ENCODE measurements at places on chromosomes 6 and 20. TPM values are rescaled to one million over a fixed set of nuclear protein-coding genes. Genes with fewer than 3 reads are reported as not detected.

DNA sequence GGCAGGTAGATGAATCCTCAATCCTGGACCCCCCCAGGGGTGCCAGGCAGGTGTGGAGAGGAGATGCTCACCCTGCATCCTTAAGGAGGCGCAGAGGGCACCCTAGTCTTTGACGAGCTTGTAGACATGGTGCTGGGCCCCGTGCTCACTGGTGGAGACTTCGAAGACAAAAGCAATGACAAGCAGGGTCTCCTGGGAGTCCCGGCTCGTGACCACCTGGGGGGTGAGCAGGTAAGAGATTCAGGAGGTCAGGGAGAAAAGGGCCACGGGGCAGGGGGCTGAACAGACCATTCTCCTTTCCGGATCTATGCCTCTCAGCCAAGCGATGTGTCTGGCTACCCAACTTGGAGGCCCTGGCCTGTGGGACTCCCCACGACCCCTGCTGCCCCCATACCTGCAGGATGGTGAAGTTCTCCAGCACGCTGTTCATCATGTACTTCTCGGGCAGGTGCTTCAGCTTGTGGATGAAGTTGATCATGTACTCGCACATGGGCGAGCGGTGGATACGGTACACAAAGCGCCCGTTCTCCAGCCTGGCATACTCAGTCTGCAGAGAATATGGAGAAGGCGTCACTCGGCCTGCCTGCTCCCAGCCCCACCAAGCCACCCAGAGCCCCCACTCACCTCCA lies 6.9 kb downstream of the RPL10A start:
- DNase-seq: no peak
- H3K27ac ChIP-seq: no peak overlapping the region
- H3K4me1 ChIP-seq: peaks cover 7% of the 10 kb centered on the region
- no peaks in the 10 kb centered on the region for H3K27me3 ChIP-seq
- H3K4me3 ChIP-seq: no peak overlapping the region
- H3K36me3 ChIP-seq: peaks cover 84% of the 10 kb centered on the region

GRCh38 chr6:43146261-43146660 lies 24.8 kb upstream of the SRF start:
- no peak for DNase-seq
- H3K27ac ChIP-seq: no peak overlapping the region
- H3K36me3 ChIP-seq: peaks cover 13% of the 10 kb centered on the region
- peaks cover 8% of the 10 kb centered on the region for H3K4me1 ChIP-seq

- peak overlapping the region; percentile 76 for H3K27ac ChIP-seq
- H3K27me3 ChIP-seq: no peaks in the 10 kb centered on the region
- peak; percentile 73 for DNase-seq
Measured at GRCh38 chr6:35185302-35185681, 28.5 kb upstream of the SCUBE3 start.

GRCh38 chr20:49634116-49634515 lies 66.2 kb upstream of the PTGIS start:
- H3K27ac ChIP-seq: no peak overlapping the region
- peaks cover 9% of the 10 kb centered on the region for H3K36me3 ChIP-seq
- DNase-seq: no peak
- peaks cover 37% of the 10 kb centered on the region for H3K4me1 ChIP-seq

DNA sequence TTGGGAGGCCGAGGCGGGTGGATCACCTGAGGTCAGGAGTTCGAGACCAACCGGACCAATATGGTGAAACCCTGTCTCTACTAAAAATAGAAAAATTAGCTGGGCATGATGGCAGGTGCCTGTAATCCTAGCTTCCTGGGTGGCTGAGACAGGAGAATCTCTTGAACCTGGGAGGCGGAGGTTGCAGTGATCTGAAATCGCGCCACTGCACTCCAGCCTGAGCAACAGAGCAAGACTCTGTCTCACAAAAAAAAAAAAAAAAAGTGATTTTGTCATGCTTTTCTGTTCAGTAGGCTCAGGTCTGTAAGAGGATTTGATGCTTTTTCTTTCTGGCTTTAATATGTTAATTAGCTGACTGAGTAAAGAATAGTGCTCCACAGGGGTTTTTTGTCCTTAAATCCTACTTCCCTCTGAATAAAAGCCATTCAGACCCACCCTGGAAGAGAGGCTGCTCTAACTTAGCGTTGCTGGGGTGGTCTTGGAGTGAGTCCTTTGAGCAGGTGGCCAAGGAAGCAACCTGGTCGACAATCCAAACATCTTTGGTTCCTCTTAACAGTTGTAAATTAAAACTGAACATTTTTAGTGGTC lies 19.0 kb downstream of the MCM8 start:
- H3K4me1 ChIP-seq: no peaks in the 10 kb centered on the region
- H3K27ac ChIP-seq: no peak overlapping the region
- no peaks in the 10 kb centered on the region for H3K27me3 ChIP-seq
- H3K36me3 ChIP-seq: no peaks in the 10 kb centered on the region
- H3K4me3 ChIP-seq: no peak overlapping the region
- no peak for DNase-seq

DNA sequence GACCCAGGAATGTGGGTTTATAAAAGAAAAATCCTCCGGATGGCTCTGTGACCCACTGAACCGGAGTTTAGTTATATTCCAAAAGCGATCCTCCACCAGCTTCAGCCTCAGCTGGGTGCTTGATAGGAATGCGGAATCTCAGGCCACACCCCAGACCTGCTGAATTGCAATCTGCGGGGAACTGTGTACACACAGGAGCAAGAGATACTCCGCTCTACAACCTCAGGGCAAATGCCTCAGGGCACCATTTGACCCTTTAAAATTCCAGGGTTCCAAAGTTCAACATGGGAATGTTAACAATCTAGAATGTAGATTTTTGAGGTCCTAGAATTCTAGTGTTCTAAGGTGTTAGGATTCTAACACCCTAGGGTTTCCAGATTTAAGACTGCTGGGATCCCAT lies 10.8 kb downstream of the BPIFA2 start:
- no peak overlapping the region for H3K4me3 ChIP-seq
- DNase-seq: no peak
- H3K27ac ChIP-seq: no peak overlapping the region
- H3K27me3 ChIP-seq: no peaks in the 10 kb centered on the region
- no peaks in the 10 kb centered on the region for H3K36me3 ChIP-seq

DNA sequence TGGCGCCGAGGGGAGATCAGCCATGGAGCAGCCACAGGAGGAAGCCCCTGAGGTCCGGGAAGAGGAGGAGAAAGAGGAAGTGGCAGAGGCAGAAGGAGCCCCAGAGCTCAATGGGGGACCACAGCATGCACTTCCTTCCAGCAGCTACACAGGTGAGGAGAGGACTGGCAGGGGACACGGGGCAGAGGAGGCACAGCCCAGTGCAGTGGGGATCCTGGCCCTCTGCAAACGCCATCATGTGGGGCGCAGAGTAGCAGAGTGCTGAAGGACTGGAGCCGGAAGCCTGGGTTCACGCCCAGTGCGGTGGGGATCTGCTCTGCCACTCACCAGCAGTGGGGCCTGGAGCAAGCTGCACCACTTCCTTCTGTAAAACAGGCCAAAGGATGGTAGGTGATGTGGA lies 41.1 kb upstream of the FANCE start:
- no peak overlapping the region for H3K27ac ChIP-seq
- peaks cover 4% of the 10 kb centered on the region for H3K36me3 ChIP-seq
- H3K27me3 ChIP-seq: no peaks in the 10 kb centered on the region
- no peak for DNase-seq
- peaks cover 3% of the 10 kb centered on the region for H3K4me1 ChIP-seq

DNA sequence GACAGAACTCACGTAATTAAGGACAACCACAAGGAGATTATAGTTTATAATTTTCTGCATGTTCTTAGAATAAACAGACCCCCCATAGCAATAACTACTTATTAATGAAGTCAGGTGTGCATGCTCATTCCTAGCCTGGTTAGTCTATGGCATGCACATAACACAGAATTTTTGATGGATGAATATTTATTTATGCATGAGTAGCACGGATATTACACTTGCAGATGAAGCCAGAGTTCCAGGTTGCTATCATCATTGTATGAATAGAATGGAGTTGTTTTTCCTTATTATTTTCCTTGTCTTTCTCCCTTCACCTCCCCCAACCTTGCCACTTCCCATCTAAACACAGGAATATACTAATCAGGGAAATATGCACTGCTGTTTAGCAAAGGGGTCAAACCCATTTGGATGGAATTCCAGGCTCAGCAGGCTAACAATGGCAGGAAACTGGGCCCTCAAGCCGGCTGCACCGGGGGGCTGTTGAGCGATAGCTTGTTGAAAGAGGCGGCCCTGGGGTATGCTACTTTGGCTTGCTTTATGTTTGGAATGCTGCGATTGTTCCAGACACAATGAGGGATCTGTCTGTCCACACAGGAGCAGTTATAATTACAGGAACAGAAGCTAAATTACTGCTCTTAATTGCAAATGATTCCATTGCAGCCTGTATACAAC lies 112.6 kb downstream of the TMEM170B start:
- peaks cover 30% of the 10 kb centered on the region for H3K4me1 ChIP-seq
- DNase-seq: no peak
- H3K27ac ChIP-seq: peak overlapping the region; percentile 52
- H3K4me3 ChIP-seq: no peak overlapping the region
- H3K36me3 ChIP-seq: no peaks in the 10 kb centered on the region

GRCh38 chr6:127813699-127814027 lies 87.2 kb downstream of the THEMIS start:
- H3K36me3 ChIP-seq: no peaks in the 10 kb centered on the region
- no peak overlapping the region for H3K4me3 ChIP-seq
- no peaks in the 10 kb centered on the region for H3K4me1 ChIP-seq
- no peak overlapping the region for H3K27ac ChIP-seq

GRCh38 chr20:47305667-47306066 lies 50.8 kb downstream of the ZMYND8 start:
- peaks cover 41% of the 10 kb centered on the region for H3K4me1 ChIP-seq
- H3K36me3 ChIP-seq: peaks cover 11% of the 10 kb centered on the region
- H3K27me3 ChIP-seq: no peaks in the 10 kb centered on the region
- DNase-seq: no peak
- no peak overlapping the region for H3K4me3 ChIP-seq

DNA sequence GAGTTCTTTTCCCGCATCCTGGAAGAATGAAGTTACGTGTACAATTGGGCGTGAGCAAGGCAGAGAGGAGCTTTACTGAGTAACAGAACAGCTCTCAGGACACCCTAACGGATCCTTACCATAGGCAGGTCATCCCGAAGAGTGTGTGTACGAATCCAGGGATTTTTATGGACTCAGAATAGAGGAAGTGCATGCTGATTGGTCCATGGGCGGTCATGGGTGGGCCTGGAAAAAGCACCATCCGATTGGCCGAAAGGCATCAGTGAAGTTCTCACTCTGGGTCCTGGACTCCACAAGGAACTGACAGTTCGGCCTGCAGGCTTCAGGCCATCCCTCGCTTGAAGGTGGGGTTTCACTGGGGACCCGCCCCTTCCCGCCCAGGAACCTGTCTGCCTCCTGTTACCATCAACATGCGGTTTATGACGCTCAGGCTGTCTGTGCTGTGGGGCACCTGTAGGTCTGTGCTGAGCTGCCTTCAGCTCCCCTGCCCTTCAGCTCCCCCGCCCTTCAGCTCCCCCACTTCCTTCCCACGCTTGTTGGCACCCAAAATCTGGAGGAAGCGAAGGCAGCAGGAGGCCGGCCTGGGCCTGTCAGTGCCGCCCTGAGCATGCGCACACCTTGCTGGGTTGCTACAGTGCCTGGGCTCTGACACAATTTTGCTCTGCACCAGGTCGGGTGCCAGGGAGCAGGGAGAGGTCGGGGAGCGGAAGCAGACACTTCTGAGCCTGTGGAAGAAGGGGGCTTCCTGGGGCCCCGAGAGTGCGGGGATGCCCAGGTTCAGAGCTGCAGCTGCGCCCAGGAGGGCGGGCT lies 57.9 kb upstream of the MANEA start:
- no peak overlapping the region for H3K4me3 ChIP-seq
- no peak overlapping the region for H3K27ac ChIP-seq
- H3K4me1 ChIP-seq: no peaks in the 10 kb centered on the region
- H3K36me3 ChIP-seq: no peaks in the 10 kb centered on the region
- no peaks in the 10 kb centered on the region for H3K27me3 ChIP-seq

The HSPA12B gene
- total RNA-seq: 21.9 TPM

The SRMS gene
- total RNA-seq: not detected

The IL20RA gene
- total RNA-seq: 23.3 TPM

The SRC gene
- total RNA-seq: 37.7 TPM

The TMEM74B gene
- 11.5 TPM for total RNA-seq

The GGT7 gene
- total RNA-seq: 12.9 TPM

The TREML2 gene
- total RNA-seq: 2.3 TPM

The KCNQ5 gene
- 0.30 TPM for total RNA-seq
